Central memory CD4-positive, alpha-beta T cell (primary cell): ENCODE measurements at places on chromosomes 13 and 19.

DNA sequence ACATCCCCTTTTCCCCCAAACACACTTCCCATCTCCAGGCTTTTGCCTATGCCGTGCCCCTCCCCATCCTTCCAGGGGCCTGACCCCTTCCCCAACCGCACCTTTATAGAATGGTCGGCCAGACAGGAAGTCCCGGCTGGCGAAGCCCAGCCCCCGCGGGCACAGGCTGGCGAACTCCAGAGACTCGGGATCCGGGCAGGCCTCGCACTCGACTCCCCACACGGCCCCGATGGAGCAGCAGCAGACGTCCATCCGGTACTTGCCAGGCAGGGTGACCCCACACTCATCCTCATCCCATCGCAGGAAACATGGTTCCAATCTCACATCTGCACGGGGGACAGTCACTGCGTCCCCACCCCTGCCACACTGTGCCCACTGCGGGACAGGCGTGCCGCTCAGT is 25.7 kb downstream of the FBN3 start:
- no peak for DNase-seq

- DNase-seq, result no peak
Measured at GRCh38 chr19:1942934-1943555, 2.1 kb downstream of the CSNK1G2 start.

GRCh38 chr13:76830805-76831204 is 55.4 kb downstream of the KCTD12 start:
- no peak for DNase-seq

GRCh38 chr19:54107876-54108490 is 5.3 kb downstream of the NDUFA3 start:
- no peak for DNase-seq
